ENCODE measurements at places on chromosomes 3 and 15.

- no peak for DNase-seq
Observed at GRCh38 chr15:50881121-50882048, 27.1 kb upstream of the AP4E1 start.

DNA sequence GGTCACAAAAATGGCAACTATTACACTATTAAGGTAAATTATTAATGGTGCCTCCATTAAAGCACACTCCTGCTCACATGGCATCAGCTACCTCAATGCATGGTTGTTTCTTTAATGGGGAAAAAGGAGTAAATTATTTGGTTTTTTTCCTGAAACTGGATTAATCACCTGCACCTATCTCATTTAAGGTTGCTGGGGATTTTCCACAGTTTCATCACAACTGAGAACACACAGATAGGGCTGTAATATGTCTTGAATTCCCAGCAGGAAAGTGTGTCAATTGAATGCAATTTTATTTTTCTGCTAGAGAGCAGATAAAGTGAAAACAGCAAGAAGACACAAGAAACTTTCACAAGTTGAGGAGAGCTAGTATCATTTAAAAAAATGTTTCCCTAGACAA, 36.4 kb downstream of the RFTN1 start:
- no peak for DNase-seq

- DNase-seq: no peak
Observed at GRCh38 chr15:91118817-91119590, 18.9 kb downstream of the SV2B start.

DNA sequence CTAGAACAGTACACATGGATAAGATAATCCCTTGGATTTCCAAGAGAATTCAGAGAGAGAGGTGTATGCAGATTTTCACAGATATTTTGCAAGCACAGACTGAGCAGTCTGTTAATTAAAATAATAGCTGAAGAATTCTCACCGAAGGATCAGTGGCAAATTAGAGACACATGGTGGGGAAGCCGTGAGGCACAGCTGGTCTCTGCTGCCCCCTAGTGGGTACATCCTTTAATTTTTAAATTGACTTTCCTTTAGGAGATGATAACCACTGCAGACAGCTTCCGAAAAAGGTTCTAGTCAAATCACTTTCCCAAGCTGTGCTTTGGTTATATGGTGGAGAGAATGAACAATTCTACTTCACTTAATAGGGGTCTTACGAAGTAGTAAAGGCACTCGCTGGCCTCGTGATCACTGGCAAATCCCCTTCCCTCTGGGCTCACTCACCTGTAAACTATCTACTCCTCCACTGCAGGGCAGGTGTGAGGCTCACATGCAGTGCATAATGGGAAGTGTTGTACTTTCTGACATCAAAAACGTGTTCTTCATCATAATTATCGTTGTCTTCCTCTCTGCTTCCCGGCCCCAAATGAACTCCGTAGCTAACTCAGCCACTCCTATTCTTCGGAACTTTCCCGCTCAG, 19.5 kb downstream of the MESD start:
- peak; percentile 44 for DNase-seq

- no peak for DNase-seq
Observed at GRCh38 chr3:38617586-38617985, 31.9 kb downstream of the SCN5A start.

DNA sequence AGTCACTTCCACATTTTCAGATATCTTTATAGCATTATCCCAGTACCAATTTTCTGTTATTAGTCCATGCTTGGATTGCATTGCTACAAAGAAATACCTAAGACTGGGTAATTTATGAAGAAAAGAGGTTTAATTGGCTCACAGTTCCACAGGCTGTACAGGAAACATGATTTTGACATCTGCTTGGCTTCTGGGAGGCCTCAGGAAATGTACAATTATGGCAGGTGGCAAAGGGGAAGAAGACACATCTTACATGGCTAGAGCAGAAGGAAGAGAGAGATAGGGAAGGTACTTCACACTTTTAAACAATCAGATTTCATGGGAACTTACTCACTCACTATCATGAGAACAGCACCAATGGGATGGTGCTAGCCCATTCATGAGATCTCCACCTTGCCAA, 172.3 kb upstream of the GPR149 start:
- no peak for DNase-seq

GRCh38 chr3:46609944-46610722, 2.2 kb upstream of the FAM240A start:
- DNase-seq: no peak

DNA sequence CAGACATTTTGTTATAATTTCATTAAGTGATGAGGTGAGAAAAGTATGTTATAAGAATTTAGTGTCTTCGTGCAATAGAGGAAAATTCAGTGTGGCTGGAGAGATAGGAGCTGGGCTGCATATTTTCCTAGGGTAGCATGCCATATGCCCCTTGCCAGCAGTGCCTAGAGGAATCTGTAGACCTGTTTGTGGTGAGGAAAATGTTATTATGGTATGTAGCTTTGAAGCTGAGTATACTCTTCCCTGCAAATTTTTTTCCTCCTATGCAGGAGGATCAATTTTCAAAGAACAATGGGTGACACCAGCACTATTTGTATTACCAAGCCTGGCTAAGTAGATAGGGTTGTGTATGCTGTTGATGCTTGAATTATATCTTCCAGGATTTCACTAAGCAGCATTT, 200.6 kb downstream of the EDEM1 start:
- DNase-seq: no peak

DNA sequence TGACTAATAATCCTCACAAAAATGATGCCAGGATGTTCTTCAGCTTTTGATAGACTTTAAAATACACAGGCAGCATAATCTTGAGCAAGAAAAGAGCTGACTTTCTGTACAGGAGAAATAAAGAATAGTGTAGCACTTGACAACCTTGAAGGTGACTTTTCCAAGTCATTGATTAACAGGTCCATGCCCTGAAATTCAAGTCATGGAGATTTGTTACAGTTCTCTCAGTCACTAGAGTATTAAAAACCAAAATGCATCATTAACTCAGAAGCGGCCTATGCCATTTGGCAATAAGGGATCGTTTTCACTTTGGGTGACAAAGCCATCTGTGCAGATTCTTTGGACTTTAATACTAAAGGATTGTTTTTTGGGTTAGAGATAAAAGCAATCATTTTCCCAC, 692.7 kb upstream of the SGO1 start:
- no peak for DNase-seq

GRCh38 chr3:177792311-177793030, 595.2 kb upstream of the TBL1XR1 start:
- DNase-seq: no peak

DNA sequence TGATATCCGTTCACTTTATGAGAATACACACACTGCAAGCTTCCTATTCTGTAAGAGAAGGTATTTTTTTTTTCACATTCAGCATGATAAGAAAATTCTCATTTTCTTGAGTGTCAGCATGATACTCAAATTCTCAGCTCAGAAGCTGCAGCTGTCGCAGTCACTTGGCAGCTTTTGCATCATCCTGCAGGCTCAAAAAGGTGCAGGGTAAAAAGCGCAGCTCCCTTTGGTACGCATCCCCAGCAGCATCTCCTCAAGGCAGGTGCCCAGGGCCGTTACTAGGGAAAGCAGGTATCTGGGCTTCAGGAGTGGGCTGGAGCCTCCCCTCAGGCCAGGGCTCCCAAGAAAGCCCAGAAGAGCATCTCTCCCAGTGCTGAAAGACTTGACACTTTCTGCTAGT, 22.3 kb downstream of the LNP1 start:
- DNase-seq: no peak

GRCh38 chr3:142787719-142788118, 63.9 kb downstream of the TRPC1 start:
- DNase-seq: no peak

DNA sequence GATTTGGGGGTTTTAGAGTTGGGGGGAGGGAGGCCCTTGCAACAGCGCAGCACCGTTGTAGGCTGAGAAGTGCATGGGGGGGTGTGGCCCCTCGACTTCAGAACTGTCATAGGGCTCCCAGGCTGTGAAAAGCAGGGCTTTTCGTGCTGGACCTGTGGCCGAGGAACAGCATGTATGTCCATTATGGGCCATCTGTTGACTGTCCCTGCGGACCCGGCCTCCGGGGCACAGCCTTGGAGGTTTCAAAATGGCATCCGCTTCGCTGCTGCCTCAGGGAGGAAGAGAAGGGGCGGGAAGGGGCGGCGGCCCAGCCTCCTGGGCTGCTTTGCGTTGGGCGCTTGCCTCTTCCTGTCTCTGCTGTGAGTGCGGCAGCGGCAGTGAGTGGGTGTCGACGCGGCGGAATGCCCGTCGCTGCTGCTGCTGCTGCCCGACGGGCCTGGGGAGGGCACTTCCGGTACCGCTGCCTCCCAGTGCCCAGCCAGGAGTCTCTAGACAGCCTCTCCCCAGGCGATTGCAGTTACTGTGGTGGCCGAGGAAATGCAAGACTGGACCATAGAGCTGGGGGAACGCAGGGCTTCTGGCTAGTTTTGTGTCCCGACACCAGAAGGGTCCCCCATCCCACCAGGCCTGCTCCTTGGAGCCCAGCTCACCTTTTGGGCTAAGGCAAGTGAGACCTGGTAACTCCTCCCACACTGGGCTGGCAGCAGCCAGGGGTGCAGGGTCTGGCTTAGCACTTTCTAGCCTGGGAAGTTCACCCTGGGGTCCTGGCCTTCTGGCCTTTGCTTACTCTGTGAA, 1.9 kb downstream of the GNAI2 start:
- DNase-seq: peak; percentile 77

DNA sequence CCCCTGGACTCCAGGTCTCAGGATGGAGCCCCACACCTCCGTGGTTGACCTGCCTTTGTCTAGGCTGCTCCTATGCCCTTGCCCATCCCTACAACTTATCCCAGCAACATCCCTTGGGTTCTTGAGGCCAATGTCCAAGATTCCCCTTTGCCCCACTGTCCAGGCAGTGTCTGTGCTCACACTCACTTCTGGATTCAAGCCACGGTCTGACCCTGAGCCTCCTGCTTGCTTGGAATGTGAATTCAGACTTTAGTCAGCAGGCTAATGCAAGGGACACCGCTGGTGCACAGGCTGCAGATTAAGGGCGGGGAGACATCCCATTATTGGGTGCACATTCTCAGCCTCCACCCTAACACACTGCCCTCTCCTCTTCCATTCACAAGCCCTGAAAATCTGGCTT, 154.1 kb downstream of the WNT5A start:
- no peak for DNase-seq

DNA sequence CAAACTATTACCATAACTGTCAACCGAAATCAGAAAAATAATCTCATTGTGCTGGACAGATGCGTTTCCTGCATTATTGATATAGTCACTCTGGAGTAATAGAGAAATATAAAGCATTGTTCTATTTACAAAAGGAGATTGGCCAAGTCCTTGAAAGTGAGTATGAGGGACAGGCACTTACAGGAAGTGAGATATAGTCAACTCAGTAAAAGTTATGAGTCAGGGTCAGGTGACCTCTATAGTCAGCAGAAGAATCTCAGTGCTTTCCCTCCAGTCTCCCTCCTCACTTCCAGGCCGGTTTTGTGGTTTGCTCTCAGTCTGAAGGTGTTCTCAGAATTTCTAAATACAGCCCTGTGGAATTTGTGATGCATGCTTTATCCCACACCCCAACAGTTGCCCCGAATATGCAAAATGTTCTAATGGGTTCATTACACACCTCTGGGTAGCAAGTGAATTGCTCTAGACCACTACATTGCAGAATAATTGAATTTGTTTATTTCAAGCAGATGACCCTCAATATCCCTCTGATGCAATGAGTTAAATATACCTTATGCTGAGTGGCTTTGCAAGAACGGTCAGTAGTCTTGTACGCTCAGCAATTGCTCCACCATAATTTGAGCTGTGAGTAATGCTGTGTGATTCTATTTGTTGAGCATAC, 787.7 kb downstream of the MCTP2 start:
- DNase-seq: no peak

DNA sequence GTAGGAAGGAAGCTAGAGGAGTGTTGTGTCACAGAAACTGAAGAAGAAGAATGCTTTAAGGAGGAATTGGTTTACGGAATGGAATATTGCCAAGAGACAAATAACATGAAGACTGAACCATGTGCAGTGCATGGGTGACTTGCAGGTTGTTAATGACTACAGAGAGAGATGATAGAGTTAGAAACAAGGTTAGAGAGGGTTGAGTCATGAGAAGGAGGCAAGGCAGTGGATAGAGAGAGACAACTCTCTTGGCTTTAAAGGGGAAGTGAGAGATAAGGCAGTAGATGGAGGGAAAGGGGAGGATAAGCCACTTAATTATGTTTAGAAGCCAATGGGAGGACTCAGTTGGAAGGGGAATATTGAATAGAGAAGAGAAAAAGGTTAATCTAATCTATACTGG, 119.3 kb upstream of the CCNL1 start:
- DNase-seq: no peak

- DNase-seq: no peak
Observed at GRCh38 chr3:180223268-180223667, 186.5 kb upstream of the PEX5L start.

DNA sequence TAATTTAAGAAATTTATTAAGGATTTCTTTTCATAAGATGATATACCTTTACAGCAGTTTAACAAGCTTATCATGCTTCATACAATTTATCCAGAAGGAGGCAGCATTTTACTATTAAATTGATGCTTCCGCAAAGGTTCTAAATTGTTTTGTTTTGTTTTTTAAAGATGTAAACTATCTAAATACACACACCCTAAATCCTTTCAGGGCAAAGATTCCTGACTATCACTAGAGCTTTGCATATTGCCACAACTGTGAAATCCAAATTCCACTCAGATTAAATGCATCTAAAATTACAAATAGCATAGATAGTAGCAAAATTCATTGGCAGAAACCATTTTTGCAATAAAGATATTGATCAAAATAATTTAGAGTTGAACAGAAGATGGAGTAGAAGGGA, 44.5 kb upstream of the CCNL1 start:
- DNase-seq: no peak

- no peak for DNase-seq
Observed at GRCh38 chr15:92634671-92635201, 20.8 kb downstream of the FAM174B start.

DNA sequence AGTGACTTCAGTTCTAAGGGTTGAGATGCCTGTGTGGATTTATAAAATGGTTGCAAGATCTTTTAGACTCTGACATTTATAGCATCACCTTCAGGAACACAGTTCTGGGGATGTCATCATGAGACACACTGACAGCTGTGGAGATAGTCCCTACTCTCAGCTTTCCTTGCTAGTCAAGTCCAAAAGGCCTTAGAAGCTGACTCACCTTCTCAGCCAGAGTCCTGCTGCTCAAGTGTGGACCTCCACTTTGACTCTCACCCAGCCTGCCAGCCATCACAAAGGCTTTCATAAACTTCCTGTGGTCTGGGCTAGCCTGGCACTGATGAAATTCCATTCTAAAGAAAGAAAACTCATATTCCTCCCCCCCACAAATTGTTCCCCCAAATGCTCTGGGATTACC, 44.8 kb downstream of the TMEM39A start:
- no peak for DNase-seq

- DNase-seq: no peak
Observed at GRCh38 chr3:75136100-75136897, 521.8 kb upstream of the CNTN3 start.

DNA sequence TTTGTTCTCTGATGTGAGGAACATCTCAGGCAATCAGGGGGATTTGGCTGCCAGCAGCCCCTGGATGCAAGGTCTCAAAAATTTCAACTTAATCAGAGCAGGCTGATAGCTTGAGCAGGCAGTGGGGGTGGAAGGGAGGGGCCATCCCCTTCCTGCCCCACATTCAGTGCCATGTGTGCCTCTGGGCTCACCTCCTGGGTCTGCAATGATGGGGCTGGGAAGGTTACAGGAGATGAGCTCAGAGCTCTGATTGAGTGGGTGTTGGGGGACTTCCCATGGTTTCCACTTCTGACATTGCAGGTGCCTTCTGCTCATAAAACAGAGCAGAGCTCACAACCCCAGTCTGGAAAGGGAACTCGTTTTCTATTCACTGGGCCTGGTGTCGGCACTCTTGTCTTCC, 37.0 kb downstream of the PARP16 start:
- no peak for DNase-seq
